Immature natural killer cell (primary cell): ENCODE measurements at places on chromosomes 4 and X.

DNA sequence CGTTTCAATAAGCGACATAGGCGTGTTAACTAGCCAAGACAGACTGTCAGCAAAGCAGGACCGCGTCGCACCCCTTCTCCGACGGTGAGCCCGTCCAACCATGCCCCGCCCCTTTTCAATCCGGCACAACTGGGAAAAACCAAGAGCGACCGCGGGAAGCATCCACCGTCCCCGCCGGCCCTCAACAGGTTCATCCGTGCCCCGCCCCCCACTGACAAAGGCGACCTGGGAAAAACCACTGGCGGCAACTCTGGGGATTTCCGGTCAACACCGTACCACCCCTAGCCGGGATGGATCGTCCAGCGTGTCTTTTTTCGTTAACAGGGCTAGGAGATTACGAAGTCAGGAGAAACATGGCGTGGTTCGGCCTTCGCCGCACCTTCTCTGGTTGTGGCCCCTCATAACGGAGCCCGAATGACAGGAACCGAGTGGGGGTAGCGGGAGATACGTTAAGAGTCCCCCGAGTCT lies 377 bp downstream of the TIMM17B start:
- DNase-seq = peak; percentile 58

- no peak for DNase-seq
Measured at GRCh38 chr4:13588954-13589353, 38.6 kb downstream of the BOD1L1 start.

DNA sequence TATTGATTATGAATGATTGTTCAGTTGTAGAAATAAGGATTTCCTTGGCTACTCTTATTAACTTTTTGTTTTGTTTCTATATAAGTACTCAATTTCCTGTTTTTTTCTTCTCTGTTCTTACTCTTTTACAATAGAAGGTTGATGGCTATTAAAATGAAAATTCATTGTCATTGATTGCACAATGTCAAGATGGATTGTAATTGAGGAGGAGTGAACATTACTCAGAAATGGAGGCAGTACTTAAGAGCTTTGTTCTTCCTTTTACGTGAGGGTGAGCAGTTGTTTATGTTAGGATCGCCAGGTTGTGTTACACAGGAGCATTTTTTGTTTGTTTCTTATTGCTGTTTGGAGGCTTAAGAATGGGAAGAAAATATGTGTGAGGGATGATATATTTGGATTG lies 2062.4 kb downstream of the ARAP2 start:
- DNase-seq = no peak

DNA sequence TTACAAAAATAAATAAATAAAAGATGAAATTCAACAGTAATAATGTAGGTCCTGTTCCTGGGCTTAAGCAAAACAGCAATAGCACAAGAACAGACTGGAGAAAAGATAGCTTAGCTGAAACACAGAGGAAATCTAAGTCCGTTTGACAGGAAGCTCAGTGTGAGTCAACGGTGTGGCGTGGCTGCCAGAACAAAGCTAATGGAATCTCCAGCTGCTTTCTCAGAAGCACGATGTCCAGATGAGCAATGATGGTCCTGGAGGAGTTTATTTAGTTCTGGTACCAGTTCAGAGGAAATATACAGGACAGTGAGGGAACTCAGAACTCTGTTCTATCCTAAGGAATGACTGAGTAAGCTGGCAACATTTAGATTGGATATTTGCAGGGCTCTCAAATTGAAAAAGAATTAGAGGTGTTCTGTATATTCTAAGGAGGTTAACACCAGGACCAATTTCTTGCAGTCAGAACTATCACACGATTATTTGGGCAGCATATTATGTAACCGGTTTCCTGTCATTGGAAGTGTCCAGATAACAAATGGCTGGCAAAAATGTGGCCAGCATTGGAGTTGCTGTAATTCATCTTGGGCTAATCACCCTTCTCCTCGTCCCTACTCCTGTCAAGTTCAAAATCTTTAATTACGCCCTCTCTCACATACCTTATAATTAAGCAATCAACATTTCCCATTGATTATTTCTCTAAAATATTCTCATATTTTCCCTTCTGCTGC lies 12.7 kb downstream of the GAB3 start:
- no peak for DNase-seq

DNA sequence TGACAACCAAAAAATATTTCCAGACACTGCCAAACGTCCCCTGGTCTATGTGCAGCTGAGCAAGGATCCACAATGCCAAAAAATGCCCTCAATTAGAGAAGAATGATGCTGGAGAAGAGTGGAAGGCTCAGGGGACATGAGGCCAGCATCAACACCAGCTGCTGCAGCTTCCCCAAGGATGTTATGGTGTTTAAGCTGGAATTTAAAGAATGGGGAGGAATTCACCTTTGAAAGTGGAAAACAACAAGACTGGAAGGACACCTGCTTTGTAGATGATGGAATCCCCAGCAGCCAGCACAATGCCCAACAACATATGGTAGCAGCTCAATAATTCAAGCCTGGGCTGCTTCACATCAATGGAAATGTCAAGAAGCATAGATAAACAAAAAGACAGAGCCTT lies 20.3 kb upstream of the SMPX start:
- DNase-seq = no peak

DNA sequence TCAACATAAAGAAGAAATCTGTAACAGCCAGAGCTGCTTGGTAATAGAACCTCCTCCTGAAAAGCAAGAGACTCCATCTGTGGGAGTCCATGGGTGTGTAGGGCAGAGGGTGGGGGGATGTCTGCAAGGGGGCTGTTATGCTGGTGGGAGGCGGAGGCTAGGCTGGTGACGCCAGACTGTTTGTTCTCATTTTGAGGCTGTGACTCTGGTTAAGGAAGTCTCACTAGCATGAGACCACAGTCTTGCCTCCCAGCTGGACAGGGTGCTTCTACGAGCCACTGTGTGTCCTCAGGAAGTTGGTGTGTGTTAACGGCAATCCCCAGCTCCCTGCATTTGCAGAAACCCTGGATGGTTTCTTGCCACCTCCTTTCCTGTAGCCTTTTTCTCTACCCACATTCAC lies 79.8 kb downstream of the NSUN7 start:
- DNase-seq = no peak

- DNase-seq = no peak
Measured at GRCh38 chr4:3283916-3284315, 8.9 kb upstream of the RGS12 start.

DNA sequence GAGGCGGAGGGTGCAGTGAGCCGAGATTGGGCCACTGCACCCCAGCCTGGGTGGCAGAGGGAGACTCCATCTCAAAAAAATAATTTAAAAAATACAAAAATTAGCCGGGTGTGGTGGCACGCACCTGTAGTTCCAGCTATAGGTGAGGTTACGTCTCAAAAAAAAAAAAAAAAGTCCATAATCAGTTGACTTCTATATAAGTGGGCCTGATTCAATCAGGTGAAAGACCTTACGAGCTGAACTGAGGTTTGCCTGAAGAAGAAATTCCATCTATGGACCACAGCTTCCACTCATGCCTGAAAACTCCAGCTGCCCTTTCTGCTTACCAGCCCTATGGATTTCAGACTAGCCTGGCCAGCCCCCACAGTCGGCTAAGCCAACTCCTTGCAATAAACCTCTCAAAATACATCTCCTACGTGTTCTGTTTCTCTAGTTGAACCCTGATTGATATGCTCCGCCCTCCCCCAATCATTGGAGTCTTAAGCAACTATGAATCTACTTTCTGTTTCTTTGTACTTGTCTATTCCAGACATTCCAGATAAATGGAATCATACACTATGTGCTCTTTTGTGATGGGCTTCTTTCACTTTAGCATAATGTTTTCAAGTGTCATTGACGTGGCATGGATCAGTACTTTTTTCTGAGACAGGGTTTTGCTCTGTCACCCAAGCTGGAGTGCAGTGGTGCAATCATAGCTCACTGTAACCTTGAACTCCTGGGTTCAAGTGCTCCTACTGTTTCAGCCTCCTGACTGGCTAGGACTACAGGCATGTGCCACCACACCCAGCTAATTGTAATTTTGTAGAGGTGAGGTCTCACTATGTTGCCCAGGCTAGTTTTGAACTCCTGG lies 36.6 kb downstream of the SAT1 start:
- DNase-seq = no peak

- no peak for DNase-seq
Measured at GRCh38 chrX:42188730-42189129, 265.4 kb upstream of the CASK start.

GRCh38 chr4:85125688-85126087 lies 159.2 kb upstream of the WDFY3 start:
- no peak for DNase-seq

GRCh38 chrX:110359273-110359672 lies 625 bp downstream of the RTL9 start:
- no peak for DNase-seq

DNA sequence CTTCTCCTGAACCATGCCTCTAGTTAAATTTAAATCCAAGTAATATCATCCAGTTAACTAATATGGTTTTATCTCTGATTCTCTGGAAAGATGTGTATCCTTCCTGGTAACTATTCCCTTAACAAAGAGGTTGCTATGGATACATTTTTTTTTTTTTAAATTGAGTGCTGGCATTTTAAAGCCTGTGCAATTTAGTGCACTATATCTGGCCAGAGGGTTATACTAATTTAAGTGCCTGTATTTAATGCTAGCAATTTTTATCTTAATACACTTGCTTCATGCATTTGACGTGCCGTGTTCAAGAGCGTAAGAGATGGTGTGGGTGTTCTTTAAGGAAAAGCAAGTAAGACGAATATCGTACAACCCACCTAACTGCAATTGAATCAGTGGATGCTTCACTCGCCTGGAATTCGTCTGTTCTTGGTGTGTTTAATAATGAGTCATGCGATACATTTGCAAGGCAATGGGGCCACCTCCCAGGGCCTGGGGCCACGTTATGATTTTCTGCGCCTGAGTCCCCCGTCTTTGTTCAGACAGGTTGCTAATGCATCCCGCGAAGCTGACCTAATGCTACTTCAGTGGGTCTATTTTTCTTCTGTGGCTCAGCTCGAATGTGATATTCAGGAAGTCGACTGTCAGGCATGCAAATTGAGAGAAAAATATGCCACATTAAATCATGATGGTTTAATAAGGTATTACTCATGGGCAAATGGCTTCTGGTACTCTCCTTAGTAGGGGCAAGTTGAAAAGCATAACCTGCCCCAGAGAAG lies 14.2 kb upstream of the MID1 start:
- no peak for DNase-seq

DNA sequence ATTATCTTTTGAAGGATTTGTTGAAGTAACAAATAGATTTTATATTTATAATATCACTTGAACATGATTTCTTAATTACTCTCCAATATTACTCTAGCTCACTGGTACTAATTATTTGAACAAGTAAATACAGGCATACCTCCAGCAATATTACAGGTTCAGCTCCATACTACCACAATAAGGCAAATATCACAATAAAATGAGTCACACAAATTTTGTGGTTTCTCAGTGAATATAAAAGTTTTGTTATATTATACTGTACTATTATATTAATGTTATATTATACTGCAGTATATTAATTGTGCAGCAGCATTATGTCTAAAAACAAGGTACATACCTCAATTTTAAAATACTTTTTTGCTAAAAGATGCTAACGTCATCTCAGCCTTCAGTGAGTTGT lies 22.4 kb upstream of the IQCM start:
- DNase-seq = no peak

DNA sequence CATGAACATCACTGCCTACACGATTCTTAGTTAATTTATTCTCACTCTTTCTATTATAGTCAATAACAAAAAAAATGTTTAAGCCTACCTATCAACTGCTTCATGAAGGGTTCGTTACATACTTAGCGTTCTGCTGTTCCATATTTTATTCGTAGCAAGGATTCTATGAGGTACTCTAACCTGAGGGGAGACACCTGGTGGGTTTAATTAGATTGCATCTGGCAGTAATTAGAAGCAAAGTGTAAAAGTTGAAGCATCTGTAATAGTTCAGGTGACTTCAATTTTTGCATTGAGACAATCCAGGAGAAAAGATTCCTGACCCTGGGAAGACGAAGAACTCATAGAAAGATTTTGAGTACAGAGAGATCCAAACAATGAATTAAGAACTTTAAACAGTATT lies 1655.8 kb upstream of the TENM3 start:
- no peak for DNase-seq

DNA sequence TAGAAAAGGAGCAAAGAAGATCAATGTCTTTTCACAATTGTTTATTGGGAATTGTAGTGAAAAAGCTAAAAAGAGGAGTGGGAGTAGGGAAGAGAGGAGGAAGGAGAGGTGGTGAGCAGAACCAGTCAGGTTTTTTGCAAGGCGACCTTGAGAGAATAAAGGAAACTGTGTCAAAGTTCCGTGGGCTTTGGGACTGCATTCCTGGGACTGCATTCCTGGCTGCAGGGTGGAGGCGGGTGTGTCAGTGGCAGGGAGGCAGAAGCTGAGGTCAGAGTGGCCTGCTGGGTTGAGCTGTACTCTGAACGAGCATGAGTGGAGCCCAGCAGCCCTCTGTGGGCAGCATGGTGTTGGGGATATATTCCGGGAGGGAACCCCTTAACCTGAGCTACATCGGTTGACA lies 66.8 kb upstream of the UCP1 start:
- DNase-seq = no peak

GRCh38 chrX:9465380-9466123 lies 694 bp downstream of the TBL1X start:
- DNase-seq = peak; percentile 47

DNA sequence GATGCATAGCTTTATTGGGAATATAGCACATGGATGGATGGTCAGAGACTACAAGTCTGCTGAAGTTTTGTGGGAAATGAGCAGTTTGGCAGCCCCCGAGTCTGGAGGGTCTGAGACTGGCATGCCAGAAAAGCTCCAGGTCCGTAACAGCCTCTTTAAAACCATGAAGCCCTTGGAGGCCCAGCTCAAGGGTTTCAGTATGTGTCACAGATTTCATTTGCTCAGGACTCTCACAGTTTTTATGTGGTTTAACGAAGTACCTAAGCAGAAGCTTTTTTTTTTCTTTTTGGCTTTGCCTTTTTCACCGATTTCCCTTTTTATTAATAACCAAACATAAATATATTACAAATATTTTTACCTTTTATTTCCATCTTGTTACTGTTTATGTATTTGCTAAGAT lies 30.6 kb upstream of the TMEM184C start:
- DNase-seq = no peak

- DNase-seq = no peak
Measured at GRCh38 chrX:107851215-107851614, 25.5 kb downstream of the MID2 start.

GRCh38 chr4:139316733-139317132 lies 14.5 kb upstream of the NDUFC1 start:
- DNase-seq = no peak

DNA sequence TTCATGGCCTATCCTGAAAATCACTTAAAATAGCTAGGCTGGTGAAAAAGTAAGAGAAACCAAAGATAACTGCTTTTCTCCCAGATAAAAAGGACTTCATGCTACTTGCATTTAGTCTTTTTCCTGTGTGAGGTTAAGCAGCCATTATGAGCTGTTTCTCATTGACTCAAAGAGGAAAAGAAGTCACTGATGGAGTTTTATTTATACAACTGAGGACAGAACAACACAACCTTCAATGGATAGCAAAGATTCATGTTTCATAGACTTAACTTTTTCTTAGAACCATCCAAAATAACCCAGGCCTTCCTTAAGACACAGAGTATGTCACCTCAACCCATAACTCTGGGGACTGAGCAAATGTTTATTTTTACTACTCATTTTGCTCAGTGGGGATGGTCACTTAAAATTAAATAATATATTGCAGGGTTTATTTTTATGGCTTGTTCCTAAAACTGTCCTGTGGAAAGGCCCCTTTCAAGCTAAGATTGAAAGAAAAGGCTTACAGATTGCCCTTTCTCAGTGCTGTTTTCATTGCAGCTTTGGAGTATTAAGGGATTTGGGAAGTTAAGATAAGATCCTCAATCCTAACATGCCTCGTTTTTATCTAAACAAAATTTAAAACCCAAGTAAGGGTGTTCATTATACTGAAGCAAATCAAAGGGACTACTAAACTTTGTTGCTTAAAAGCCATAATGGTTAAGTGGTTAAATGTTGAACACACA lies 252.6 kb upstream of the MAD2L1 start:
- no peak for DNase-seq
